ENCODE measurements at places on chromosomes 2 and 18.

- DNase-seq, result no peak
These were observed 43.2 kb downstream of the MRPS9 start for GRCh38 chr2:105081006-105081601.

DNA sequence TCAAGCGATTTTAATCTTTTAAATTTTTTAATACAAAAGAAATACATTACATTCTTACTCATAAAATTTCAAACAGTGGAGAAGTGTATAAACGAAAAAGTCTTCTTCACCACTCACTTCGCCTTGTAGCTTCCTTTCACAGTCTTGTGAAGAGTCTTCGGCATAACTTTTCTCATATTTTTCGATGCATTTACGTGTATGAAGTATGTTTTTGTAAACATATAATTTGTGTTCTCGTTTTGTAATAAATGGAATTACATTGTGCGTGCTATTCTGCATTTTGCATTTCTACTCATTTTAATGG, 1.1 kb downstream of the SP140L start:
- no peak for DNase-seq

- DNase-seq, result no peak
These were observed 211.6 kb downstream of the PTH2R start for GRCh38 chr2:208618220-208618619.

GRCh38 chr2:48450936-48451602, 78.9 kb upstream of the STON1 start:
- no peak for DNase-seq

DNA sequence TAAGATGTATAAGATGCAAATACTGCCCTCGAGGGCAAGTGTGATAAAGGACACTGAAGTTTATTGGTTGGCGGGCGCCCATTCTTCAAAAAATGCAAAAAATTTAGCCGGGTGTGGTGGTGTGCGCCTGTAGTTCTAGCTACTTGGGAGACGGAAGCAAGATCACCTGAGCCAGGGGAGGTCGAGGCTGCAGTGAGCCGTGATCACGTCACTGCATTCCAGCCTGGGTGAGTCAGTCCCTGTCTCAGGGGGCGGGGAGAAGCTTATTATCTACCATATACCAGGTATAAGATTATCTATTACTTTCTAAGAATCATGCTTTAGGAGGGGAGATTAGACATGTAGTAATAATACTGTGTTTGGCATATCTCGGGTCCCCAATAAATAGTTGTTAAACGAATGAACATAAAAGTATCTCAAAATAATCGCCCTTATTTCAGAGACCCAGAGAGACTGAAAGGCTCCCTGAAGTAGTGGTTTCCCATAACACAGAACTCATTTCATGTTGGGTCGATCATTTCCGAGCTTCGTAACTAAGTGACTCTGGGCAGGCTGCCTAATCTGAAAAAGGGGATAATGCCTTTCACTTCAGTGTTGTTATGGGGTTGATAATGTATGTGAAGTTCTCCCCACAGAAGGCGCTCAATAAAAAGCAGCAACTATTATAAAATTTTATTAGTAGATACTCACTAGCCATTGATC, 1.2 kb upstream of the SELENOI start:
- DNase-seq, result no peak

- no peak for DNase-seq
These were observed 64.0 kb upstream of the CTDP1 start for GRCh38 chr18:79615586-79615985.

DNA sequence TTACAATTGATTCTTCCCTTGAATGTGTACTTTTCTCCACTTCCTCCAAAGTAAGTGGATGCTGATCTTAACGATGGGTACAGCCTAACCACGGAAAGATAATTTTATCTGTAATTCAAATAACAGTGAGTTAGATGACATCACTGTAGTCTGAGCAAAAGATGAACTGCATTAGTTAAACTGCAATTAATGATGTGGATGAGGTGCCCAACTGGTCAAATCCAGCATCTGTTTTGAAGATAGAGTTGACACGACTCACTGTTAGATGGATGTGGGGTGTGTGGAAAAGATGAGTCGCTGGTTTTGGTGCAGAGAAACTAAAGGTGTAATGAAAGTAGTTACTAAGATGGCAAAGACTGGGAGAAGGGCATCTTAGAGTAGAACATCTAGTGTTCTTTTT, 270.5 kb upstream of the MEIS1 start:
- DNase-seq, result no peak

DNA sequence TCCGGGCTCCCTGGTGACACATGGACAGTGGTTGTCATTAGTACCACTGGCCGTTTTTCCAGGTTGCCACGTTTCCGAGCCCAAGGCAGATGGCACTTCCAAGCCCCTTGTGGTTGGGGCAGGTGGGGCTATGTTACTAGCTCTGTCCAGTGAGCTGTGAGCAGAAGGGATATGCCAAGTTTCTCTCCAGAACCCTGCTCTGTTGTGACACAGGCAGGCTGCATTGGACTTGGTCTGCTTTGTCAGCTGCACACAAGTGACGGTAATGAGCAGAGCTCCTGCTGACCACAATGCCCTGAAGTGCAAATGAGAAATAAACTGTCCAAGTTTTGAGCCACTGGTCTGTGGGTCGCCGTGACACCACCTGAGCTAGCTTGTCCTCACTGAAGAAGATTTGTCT, 118.8 kb downstream of the GYPC start:
- no peak for DNase-seq

DNA sequence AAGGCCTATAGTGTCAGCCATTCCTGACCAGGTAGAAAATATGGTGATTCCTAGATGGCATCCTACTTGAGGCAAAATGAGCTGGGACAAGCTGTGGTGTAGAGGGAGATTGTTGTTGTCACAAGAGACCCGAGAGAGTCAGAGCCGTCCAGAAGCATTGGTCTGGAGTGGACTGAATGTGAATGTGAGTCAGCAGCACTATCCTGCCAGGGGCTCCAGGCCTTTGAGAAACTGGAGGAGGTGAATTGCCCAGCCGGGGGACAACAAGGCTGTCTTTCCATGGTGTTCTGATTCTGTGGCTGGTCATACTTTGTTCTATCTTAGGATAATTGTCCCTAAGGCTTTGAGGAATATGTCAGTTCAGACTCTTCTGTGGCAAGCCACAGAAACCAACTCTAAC, 29.4 kb upstream of the EIF2AK3 start:
- no peak for DNase-seq

- DNase-seq, result no peak
These were observed 733.7 kb upstream of the FAM98A start for GRCh38 chr2:34332813-34333212.

- DNase-seq, result no peak
These were observed 313.0 kb downstream of the RDH14 start for GRCh38 chr2:18247282-18248110.

DNA sequence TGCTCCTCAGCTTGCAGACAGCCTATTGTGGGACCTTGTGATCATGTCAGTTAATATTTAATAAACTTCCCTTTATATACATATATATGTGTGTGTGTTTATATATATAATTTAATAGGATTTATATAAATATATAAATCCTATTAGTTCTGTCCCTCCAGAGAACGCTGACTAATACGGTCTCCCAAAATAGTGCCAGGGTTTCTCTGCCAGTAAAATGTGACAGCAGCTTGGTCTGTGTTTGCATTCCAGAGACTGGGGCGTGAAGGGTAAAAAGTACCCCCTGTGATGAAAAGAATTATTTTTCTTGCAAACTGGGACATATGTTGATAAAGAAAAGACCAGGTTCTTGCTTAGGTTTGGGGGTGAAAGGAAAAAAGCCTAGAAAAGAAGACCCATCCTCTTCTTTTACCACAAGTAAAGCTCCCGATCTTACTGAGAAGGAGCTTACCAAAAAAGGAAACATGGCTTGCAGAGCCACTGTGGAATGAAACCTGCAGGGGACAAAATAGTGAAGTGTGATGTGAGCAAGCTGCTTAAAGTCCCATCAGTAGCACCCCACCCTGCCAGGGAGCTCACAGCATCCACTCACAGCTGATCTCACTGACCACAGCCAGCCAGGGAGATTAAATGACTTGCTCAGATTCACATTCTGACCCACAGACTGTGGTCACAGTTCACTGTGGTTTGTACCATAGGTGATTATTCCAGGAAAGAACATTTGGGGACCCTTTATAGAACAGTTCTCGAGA, 110.9 kb upstream of the RMP24 start:
- no peak for DNase-seq

- no peak for DNase-seq
These were observed 57.6 kb downstream of the ACKR3 start for GRCh38 chr2:236627193-236627592.

GRCh38 chr2:227036527-227036926, 127.5 kb downstream of the COL4A4 start:
- DNase-seq, result no peak

- DNase-seq, result no peak
These were observed 314.7 kb downstream of the TXNL1 start for GRCh38 chr18:56323673-56324072.

- no peak for DNase-seq
These were observed 35.0 kb downstream of the GLI2 start for GRCh38 chr2:120770641-120771040.

GRCh38 chr18:8162802-8163201, 446.4 kb upstream of the RAB12 start:
- DNase-seq, result no peak

DNA sequence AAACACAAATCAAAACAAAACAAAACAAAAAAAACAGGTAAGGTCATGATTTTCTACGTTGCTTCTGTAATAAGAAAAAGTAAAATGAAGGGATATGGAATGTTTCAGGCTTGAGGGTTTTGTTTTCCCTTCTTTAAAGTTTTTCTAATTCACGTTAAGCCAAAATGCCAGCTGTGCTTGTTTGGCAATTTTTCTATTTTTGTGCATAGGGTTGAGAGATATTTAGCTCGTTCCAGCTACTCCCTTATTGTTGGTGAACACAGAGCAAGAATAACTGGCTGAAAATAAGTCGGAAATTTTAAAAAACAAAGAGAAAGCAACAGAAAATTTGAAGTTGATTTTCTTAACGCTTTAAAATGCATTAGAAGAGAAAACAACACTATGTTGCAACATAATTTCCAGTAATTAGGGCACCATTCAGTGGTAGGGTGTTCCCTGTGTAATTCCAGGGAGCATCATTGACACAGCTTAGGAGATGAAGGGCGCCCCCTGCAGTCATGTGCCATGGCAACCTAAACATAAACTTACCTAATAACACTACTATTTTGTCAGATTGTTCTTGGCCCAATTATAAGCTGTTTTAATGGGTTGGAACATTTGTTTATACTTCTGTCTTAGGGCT, 99.5 kb downstream of the DTNA start:
- no peak for DNase-seq

DNA sequence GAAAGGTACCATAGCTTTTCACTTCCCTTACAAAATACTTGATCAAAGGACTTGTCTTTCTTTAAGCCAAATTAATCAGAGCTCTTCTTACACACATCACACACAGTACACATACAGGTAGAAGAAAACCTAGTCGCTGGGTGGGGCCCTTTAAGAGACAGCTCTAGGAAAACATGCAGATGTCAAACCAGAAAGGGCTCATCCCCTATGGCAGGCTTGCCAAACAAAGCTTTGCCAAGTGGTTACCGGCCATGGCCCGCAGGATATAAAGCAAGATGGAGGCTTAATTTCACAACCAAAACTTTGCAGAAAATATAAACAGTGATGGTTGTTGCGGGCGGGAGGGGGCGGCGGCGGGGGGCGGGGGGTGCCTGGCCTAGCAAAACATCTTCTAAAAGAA, 2156.0 kb upstream of the PIK3C3 start:
- DNase-seq, result no peak

Data from stimulated activated CD4-positive, alpha-beta T cell treated with anti-CD3 and anti-CD28 coated beads, Interleukin-1b, Interleukin-23, amount 100 ng/mL, for 1 hour (primary cell).